ENCODE measurements at places on chromosomes 7 and 10.

- DNase-seq, result peak; percentile 98
These were observed 307.4 kb upstream of the AOAH start for GRCh38 chr7:37031571-37032257.

DNA sequence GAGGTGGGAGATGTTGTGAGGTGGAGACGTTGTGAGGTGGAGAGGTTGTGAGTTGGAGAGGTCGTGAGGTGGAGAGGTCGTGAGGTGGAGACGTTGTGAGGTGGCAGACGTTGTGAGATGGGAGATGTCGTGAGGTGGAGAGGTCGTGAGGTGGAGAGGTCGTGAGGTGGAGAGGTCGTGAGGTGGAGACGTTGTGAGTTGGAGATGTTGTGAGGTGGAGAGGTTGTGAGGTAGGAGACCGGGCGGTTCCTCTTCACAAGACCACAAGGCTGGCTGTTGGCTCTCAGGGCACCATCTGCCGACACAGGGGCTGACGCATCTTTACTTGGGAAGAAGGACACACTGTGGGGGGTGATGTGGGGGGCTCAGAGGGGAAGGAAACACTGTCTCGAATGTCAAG is 34.7 kb upstream of the SHH start:
- no peak for DNase-seq

GRCh38 chr7:16144361-16144760 is 277.0 kb downstream of the CRPPA start:
- DNase-seq, result no peak

GRCh38 chr7:67923286-67923685 is 926.7 kb downstream of the TYW1 start:
- DNase-seq, result no peak

DNA sequence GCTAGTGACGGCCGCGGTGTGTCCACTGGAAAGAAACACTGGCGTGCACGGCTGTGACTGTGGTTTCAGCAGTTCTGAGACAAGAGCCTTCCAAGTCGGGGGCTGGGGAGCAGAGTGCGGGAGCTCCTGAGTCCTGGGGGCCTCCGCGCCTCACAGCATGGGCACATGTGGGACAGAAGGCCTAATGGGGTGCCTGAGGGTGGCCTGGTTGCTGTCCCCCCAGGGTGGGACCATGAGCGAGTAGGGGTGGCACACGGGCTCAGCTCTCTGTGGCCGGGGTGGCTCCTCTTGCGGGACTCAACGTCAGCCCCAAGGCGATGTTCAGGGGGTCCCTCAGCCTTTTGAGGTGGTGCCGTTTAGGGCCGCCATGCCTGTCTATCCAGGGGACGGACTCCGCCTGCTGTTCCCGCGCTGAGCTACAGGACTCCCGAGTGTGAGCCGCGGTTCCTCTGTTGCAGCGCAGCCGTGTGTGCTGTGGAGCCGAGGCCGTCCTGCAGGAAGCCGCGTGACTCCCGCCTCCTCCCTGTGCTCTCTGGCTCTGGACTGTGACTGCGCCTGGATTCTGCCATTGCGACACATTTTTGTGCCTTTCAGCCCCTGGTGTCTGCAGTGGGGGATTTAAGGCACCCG is 23.5 kb upstream of the CHST12 start:
- DNase-seq, result no peak

- no peak for DNase-seq
These were observed 5.7 kb upstream of the TNRC18 start for GRCh38 chr7:5429253-5429856.
